NCI-H2171 treated with DMSO at 0.1 percent for 48 hours (cell line): ENCODE measurements at places on chromosomes 16 and 17.
A peak's percentile ranks its signal among the peaks of the same experiment; 100 is the strongest.

- DNase-seq: peak; percentile 88
Observed at GRCh38 chr16:68737046-68737729, at the start of gene CDH1. CDH1 (plus strand) TSS chr16:68737292; CDS start chr16:68737416, 124 bp downstream.

GRCh38 chr17:51846566-51846965, 311.9 kb downstream of the CA10 start:
- no peak for DNase-seq

DNA sequence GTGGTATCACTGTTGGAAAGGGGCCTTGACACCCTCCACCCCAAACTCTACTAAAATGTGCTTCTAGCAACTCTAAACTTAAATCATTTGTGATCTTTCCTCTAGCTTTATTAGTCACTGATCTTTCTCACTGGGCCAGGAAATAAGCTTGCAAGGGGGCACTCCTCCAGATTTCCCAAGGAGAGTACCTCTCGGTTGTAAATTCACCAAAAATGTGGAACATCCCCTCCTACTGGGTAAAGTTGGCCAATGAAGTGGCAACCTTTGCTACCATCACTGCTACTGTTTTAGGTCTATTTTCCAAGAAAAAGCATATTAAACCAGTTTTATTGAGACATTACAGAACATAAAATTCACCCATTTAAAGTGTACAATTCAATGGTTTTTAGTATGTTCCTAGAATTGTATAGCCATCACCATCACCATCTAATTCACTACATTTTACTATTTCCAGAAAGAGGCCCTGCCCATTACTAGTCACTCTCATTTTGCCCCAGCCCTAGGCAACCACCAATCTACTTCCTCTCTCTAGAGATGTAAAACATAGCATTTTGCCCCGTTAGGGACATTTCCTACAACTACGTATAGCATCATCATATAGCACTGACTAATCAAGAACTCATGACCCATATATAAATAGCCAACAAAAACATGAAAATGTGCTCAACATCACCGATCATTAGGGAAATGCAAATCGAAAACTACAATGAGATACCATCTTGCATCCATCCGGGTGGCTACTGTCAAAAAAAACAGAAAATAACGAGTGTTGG, 44.6 kb upstream of the ADCY9 start:
- DNase-seq: no peak

DNA sequence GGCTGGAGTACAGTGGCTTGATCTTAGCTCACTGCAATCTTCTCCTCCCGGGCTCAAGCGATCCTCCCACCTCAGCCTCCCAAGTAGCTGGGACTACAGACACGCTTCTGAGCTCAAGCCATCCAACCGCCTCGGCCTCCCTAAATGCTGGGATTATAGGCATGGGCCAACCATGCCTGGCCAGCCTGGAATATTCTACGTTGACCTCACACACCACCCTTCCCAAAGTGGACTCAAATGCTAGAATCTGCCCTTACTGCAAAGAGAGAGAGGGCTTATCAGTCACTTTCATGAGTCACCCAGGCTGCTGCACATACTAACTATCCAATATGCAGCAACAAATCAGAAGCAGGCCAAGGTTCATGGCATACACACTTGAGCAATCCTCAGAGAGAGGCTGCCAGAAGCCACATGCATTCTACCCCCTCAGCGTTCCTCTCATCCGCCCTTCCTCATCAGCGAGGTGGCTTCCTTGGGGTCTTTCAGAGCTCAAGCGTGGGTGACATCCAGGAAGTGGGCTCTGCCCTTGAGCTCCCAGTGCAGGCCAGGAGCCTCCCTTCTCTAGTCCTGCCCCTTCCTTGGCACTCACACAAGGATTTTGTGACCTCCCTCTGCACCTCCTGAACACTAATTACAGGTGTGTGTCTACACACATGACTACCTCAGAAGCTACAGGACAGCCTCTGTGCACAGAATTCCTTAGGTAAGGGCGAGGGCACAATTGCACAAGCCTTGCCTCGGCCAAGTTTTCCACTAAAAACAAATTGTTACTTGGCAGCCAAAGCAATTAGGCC, 24.8 kb upstream of the SIAH1 start:
- DNase-seq: no peak

DNA sequence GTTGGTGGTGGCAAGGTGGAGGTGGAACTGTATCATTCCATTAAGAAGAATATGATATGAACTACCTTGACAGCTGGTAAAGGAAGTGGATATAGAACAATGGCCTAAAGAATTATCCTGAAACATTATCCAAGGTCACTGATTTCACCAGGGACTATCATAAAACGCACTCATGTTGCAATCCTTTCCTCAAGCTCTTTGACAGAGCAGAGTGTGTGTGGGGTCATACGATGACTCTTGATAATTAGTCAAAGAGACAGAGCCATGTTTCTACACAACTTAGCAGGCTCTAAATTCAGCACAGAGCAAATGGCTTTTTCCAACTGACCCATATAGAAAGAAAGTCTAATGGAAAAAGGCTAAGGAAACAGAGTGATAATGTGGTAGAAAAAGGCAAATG, 126.4 kb upstream of the ANKFN1 start:
- peak; percentile 68 for DNase-seq

GRCh38 chr16:56774016-56774680, 44.2 kb downstream of the NUP93 start:
- DNase-seq: no peak

DNA sequence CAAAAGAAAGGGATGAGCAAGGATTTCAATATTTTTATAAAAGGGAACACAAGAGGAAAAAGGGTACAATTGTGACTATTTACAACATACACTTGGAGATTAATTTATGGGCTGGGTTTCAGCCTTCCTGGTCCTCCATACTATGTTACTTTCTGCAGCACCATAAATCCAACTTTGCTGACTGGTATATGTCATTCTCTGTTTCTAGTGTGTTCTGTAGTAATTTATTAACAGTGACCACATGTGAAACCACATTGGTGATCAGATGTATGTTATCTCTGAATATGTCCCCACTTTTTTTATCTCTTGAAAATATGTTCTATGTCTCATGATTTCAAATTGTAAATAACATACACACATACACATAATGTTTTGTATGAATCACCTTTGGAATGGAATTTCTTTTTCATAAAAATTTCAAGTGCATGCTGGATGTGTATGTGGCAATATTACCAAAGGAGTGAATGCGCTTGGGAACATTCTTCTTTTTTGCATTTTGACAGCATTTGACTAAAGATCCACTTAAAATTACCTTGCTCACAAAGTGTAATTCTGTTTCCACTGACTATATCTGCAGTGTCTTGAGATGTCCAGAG, 2.9 kb upstream of the LYRM9 start:
- no peak for DNase-seq

DNA sequence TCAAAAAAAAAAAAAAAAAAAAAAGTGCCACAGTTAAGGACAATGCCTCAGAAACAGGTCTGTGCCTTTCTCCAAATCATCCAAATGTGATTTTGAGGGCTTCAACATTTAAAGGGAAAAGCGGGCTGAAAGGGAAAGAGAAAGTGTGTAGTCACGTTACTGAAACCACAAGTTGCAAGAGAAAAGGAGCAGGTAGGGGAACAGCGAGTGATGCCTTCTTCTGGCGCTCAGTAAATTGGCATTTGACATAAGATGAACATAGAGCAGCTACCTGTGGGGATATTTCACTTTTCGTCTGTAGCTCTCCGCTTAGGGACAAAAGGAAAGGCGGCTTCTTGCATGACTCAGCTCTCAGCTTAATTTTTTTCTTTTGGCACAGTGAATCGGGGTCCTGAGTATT, 11.1 kb downstream of the CMTM2 start:
- DNase-seq: no peak

GRCh38 chr17:39139161-39139511, 12.3 kb downstream of the PLXDC1 start:
- no peak for DNase-seq

GRCh38 chr16:49564496-49565229, 191.1 kb downstream of the C16orf78 start:
- peak; percentile 77 for DNase-seq

DNA sequence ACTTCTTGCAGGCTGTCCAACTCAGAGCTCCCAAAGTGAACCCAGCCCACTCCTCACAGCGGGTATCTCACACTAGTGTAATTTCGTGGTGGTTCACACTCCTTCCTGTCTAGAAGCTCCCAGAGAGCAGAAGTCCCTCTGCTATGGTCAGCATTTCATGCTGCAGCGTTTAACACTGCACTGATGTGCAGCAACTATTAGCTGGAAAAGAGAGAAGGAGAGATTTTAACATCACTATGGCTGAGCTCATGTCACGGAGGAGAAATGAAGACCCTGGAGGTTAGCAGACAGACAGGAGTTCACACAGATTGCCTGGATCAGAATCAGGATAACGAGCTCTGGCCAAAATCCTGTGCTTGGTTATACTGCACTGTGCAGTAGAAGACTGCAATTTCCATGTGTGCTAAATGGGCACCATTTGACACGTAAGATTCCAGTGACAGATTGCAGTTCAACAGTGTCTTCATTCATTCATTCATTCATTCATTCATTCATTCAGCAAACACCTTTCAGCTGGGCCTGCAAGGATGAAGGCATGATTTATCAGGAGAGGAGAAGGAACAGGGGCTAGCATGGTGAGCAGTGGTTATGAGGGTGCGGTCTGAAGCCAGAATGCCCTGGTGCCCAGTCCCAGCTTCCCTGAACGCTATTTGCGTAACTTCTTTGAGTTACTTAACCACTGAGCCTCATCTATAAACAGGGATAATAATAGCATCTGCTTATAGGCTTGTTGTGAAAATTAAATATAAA, 5.3 kb upstream of the CCL1 start:
- no peak for DNase-seq

- no peak for DNase-seq
Observed at GRCh38 chr17:80425835-80426426, 11.0 kb downstream of the ENDOV start.

DNA sequence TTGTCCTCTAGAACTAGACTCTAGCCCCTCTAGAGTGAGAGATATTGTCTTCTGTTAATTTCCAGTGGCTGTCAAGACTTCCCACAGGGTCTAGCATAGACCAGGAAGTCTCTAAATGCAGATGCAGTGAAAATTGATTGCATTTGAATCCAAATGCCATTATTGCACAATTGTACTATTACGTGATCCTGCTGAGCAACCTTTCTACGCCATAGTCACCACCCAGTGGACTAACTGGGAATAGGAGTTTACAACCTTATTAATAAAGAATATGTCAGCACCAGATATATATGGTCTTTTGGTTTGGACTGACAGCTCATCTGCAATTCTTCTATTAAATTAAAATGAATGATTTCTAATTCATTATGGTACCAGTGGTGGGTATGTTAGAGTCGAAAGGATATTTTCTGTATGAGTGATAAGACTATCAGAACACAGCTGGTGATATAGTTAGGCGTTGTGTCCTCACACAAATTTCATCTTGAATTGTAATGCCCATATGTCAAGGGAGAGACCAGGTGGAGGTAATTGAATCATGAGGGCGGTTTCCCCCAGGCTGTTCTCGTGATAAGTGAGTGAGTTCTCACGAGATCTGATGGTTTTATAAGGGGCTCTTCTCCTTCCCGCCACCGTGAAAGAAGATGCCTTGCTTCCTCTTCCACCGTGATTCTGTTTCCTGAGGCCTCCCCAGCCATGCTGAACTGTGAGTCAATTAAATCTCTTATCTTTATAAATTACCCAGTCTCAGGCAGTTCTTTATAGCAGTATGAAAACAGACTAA, 138.9 kb upstream of the CA10 start:
- peak; percentile 6 for DNase-seq

- DNase-seq: peak; percentile 66
Observed at GRCh38 chr16:11682655-11683096, 14.4 kb downstream of the SNN start.

DNA sequence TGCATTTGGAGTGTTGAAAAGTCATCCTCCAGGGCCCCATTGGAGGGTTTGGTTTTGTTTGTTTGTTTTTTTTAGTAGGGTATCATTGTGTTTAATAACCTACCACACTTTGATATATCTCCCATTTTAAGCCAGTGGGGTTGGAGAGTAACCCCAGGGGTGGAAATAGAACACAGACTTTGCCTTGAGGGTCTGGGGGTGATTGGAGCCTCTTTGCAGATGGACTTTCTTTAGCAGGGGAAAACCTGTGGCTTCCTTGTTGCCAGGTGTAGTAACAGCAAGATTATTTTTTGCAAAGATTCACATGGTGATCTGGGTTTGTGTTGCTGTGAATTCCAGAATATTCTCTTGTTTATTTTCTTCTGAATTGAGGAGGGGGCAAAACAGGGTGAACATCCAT, 1.5 kb downstream of the ABCC1 start:
- no peak for DNase-seq

DNA sequence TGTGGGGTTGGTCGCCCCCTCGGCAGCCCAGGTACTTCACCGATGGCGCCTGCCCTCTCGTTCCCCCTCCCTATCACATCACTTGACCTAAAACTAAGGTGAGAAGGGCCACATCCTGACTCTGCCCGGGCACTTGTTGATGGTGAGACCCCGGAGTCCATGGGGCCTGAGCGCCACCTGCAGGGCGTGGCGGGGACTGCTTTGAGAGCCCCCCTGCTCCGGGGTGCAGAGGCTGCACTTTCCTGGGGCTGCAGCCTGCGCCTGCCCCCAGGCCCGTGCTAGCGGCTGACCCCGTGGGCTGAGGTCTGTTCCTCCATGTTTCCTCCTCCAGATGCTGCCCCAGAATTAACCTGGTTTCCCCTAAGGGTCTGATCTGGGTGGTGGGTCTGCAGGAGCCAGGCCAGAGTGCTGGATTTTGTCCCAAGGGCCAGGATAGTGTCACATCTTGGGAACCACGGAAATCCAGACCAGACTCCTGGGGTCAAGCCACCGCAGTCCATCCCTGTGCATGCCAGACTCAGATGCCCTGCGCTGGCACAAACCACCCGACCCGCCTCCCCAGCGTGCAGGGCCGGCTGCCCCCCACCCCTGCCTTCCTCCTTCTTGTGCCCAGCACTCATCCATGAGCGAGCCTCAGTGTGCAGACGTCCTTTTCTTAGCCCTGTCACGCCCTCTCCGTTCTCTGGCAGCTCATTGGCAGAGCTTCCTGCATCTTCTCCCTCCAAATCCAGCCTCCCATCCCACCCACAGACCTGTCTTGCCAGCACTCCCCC, 2.7 kb downstream of the NDUFAF8 start:
- peak; percentile 38 for DNase-seq

GRCh38 chr17:48522031-48522653, 8.7 kb downstream of the HOXB1 start:
- DNase-seq: no peak

GRCh38 chr17:55872374-55872773, 121.5 kb downstream of the PCTP start:
- no peak for DNase-seq

GRCh38 chr17:8436169-8436843, 622 bp downstream of the NDEL1 start:
- peak; percentile 73 for DNase-seq

GRCh38 chr16:23835390-23836077, at the start of gene PRKCB:
PRKCB (plus strand) TSS chr16:23835983.
- DNase-seq: no peak
